ENCODE measurements at places on chromosomes 7 and 10. TPM values are rescaled to one million over a fixed set of nuclear protein-coding genes. Genes with fewer than 3 reads are reported as not detected.
A peak's percentile ranks its signal among the peaks of the same experiment; 100 is the strongest.

- no peaks in the 10 kb centered on the region for H3K4me1 ChIP-seq
- no peaks in the 10 kb centered on the region for H3K36me3 ChIP-seq
- H3K27me3 ChIP-seq: no peaks in the 10 kb centered on the region
- no peak for DNase-seq
Measured at GRCh38 chr10:48518986-48519385, 85.9 kb downstream of the ARHGAP22 start.

GRCh38 chr7:149455175-149455950, 5.5 kb downstream of the ZNF777 start:
- H3K27me3 ChIP-seq: no peaks in the 10 kb centered on the region
- no peak for DNase-seq
- H3K36me3 ChIP-seq: peaks cover 24% of the 10 kb centered on the region
- H3K27ac ChIP-seq: no peak overlapping the region

DNA sequence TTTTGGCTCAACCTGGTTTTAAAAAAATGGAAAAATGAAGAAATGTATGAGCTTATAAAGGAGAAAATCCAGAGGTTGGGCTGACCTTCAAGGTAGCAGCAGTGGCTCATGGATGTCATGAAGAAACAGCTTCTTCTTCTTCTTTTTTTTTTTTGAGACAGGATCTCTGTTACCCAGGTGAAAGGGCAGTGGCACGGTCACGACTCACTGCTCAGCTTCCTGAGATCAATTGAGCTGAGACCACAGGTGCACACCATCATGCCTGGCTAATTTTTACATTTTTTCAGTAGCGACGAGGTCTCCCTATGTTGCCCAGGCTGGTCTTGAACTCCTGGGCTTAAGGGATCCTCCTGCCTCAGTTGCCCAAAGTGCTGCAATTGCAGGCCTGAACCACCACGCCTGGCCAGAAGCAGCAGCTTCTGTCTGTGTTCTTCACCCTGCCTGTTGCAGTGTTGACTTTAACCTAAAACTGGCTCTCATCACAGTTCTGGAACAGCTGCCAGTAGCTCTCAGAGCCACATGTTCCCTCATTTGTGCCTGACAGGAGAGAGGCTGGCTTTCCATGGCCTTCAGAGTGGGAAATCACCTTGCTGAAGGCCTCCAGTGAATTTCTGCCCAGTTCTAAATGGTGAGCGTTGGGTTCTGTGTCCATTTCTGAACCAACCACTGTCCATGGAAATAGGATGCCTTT, 117.7 kb downstream of the PFKFB3 start:
- no peaks in the 10 kb centered on the region for H3K36me3 ChIP-seq
- H3K4me1 ChIP-seq: peaks cover 30% of the 10 kb centered on the region
- H3K27ac ChIP-seq: peak overlapping the region; percentile 75
- peak; percentile 73 for DNase-seq
- H3K27me3 ChIP-seq: no peaks in the 10 kb centered on the region
- H3K4me3 ChIP-seq: no peak overlapping the region

DNA sequence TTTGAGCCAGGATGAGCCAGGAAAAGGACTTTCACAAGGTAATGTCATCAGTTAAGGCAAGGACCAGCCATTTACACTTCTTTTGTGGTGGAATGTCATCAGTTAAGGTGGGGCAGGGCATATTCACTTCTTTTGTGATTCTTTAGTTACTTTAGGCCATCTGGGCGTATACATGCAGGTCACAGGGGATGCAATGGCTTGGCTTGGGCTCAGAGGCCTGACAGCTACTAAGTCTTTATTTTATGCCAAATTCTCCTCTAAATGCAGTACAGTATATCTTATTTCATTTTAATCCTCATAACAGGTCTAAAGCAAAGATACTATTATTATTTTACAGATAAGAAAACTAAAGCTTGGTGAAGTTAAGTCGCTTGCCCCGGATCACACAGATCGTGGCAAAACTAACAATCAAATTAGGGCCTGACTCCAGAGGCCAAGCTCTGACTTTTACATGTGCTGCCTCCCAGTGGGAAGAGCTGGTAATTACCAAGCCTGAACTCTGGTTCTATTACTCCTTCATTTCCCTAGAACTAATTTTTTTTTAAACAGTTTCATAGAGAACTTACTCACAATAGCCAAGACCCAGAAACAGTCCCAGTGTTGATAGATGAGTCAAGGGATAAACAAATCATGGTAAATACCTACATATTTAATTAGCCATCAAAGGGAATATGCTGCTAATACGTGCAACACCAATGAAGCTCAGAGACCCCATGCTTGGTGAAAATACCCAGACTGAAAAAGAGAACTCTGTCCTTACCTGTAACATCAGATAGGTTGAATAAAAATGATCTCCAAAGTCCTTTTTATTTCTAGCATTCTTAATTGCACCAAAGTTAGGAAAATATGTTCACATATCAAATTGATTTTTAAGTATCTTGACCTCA, 35.4 kb downstream of the C7orf25 start:
- peak; percentile 84 for DNase-seq
- no peaks in the 10 kb centered on the region for H3K27me3 ChIP-seq
- no peak overlapping the region for H3K27ac ChIP-seq
- no peaks in the 10 kb centered on the region for H3K4me1 ChIP-seq

GRCh38 chr7:131188367-131189339, 139.0 kb upstream of the MKLN1 start:
- H3K36me3 ChIP-seq: no peaks in the 10 kb centered on the region
- H3K27me3 ChIP-seq: no peaks in the 10 kb centered on the region
- no peak overlapping the region for H3K4me3 ChIP-seq
- no peak for DNase-seq
- no peak overlapping the region for H3K27ac ChIP-seq

GRCh38 chr10:62618576-62619412, 185.7 kb upstream of the ADO start:
- peaks cover 40% of the 10 kb centered on the region for H3K4me1 ChIP-seq
- H3K36me3 ChIP-seq: no peaks in the 10 kb centered on the region
- peak; percentile 83 for DNase-seq
- H3K4me3 ChIP-seq: no peak overlapping the region
- peak overlapping the region; percentile 25 for H3K27ac ChIP-seq

DNA sequence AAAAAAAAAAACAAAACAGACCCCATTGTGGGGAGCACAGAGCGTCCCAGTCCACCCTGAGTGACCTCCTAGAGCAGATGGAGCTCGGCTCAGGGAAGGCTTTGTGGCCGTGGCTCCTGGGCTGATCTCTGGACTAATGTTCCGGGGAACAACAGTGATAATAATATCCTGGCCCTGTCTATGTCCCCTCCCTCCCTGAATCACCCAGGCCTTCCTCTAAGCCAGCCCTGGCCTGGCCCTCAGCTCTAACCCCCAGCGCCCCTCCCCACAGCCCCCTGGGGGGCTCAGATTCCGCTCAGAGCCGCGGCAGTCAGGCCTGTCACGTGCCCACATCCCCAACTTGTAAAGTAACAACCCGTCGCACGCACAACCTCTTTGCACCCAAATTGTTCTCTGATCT, 48.3 kb downstream of the MICALL2 start:
- no peak overlapping the region for H3K4me3 ChIP-seq
- H3K36me3 ChIP-seq: no peaks in the 10 kb centered on the region
- no peak overlapping the region for H3K27ac ChIP-seq
- no peaks in the 10 kb centered on the region for H3K4me1 ChIP-seq
- no peak for DNase-seq
- H3K27me3 ChIP-seq: no peaks in the 10 kb centered on the region

DNA sequence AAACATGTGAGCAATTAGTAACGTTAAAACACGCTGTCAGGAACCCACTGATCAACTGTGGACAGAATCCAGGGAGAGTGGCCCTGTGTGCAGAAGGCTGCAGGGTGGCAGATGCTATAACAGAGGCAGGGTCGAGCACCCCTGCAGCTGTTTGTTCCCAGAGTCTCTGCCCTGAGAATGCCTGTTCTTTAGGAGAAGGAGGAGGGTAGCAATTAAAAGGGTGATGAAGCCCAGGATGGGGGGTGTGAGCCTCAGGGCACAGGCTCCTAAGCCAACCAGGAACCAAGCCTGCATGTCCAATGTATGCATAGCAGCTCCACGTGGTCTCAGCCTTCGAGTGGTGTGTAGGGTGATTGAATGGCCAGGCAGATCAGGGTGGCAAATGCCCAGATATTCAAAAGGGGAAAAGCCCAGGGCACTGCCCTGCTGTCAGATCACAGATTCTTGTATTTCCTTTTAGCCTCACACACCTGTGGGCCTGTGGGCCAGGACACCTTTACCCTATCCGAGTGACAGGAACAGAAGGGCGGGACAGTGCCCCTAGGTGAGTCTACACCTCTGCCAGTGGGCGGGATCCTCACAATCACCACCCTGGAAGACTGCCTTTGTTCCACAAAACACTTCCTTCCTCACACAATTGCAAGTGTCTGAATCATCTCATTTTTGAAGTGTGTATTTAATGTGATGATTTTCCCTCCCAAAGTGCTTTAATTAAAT, 7.3 kb downstream of the WDFY4 start:
- peaks cover 22% of the 10 kb centered on the region for H3K36me3 ChIP-seq
- peaks cover 100% of the 10 kb centered on the region for H3K4me1 ChIP-seq
- DNase-seq: no peak
- H3K27me3 ChIP-seq: no peaks in the 10 kb centered on the region
- H3K4me3 ChIP-seq: no peak overlapping the region

DNA sequence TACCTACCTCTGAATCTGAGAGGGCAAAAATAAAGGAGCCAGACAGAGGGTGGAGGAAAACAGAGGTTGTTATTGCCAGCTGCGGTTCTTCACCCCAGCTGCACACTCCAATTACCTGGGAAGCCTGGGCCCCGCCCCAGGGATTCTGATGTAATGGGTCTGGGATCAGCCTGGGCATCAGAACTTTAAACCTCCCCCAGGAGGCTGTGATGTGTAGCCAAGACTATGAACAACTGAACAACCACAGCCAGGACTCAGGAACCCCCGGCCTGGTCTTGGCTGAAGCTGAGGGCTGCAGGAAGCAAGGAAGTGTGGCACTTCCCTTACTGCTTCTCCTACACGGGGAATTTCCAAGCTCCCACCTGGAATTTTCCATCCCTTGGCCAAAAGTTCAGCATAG, 89.3 kb downstream of the HIP1 start:
- no peak for DNase-seq
- H3K4me3 ChIP-seq: no peak overlapping the region
- no peaks in the 10 kb centered on the region for H3K27me3 ChIP-seq
- H3K27ac ChIP-seq: no peak overlapping the region

- no peak overlapping the region for H3K27ac ChIP-seq
- no peaks in the 10 kb centered on the region for H3K36me3 ChIP-seq
- no peak for DNase-seq
- peaks cover 3% of the 10 kb centered on the region for H3K4me1 ChIP-seq
- no peaks in the 10 kb centered on the region for H3K27me3 ChIP-seq
- peak overlapping the region; percentile 76 for H3K4me3 ChIP-seq
Measured at GRCh38 chr10:89414879-89415821, 782 bp downstream of the IFIT5 start.

DNA sequence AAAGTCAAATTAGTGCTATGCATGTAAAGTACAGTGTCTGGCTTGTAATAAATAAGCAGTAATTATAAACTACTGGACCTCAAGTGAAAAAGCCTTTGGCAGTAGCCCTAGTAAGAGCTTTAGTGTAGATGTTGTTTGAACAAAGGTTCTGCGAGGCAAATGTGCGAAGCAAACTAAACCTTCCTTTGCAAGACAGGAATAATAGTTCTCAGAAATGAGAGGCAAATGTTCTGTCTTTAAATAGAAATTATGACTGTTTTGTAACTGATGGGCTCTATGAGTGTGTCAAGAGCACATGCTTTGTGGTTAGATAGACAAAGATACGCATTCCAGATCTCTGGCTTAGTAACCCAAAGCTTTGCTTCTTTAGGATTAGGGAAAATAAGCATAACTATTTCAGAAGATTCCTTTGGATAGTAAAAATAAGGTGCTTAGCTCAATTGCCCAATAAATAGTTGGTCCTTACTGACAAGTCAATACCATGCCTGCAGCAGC, 169.2 kb upstream of the CDC14C start:
- H3K4me1 ChIP-seq: peaks cover 4% of the 10 kb centered on the region
- H3K36me3 ChIP-seq: no peaks in the 10 kb centered on the region
- 0 out of 2 replicates have a peak, but pooled peaks cover 3% of the 10 kb centered on the region for H3K27me3 ChIP-seq
- H3K27ac ChIP-seq: no peak overlapping the region
- no peak overlapping the region for H3K4me3 ChIP-seq
- DNase-seq: no peak

Gene GNGT1
- not detected for total RNA-seq

GRCh38 chr7:127382301-127383085, 10.0 kb downstream of the ZNF800 start:
- DNase-seq: no peak
- no peak overlapping the region for H3K27ac ChIP-seq
- no peaks in the 10 kb centered on the region for H3K27me3 ChIP-seq
- H3K4me1 ChIP-seq: peaks cover 34% of the 10 kb centered on the region

Gene ANKMY2
- 25.1 TPM for total RNA-seq

Gene OR2A12
- total RNA-seq: not detected

DNA sequence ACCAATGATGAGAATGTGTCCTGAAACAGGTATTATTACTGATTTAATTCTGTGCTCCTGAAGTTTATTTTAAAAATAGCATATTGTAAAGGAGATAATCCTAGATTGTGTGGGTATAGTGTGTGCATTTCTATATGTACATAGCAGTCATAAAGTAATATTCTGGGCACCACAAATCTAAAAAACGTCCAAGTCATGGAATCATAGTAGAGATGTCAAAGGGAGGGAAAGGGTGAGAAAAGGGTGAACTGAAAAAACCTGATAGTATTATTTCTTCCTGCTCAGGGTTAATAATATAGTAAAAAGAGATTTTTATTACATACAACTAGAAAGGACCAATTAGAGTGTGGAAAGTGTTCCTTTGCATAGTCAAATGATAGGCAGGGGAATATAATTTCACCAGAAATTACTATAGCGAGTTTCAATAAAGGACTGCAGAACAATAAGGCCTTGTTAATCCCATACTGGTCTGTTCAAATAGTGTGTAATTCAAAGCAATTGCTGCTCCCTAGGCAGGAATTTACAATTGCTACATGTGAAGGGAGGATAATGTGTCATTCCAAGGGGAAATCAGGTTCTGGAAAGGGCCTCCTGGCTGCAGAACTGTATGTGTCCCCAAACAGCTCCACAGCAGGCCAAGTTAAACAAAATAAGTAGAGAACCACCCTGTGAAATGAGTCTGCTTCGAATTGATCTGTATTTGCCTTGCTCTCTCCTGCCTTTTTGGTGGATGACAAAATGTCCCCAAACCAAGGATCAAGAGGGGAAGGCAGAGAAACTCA, 42.5 kb upstream of the KMT2E start:
- no peaks in the 10 kb centered on the region for H3K36me3 ChIP-seq
- DNase-seq: no peak
- H3K27me3 ChIP-seq: no peaks in the 10 kb centered on the region

Gene ACSM6
- total RNA-seq: not detected

Gene ADCYAP1R1
- total RNA-seq: 0.25 TPM

Measured in Karpas-422 (cell line).